C1 segment of cervical spinal cord (tissue), 14 donors: ENCODE measurements at places on chromosomes 4 and X.

DNA sequence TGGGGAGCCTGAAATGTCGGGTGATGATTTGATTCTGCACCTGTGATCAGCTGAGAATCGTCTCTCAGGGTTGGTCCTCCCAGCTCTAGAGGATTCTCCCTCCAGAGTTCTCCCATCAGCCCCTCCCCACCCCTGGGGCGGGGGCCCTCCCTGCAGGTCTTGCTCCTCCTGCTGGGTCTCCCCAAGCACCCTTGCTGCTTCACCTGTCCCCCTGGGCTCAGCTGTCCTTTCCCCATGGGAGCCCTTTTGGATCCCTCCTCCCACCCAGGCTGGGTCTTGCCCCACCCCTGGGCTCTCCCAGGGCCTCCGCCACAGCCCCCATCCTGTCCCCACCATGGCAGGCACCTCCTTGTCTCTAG is 22.2 kb downstream of the PSAPL1 start:
- no peak for DNase-seq

DNA sequence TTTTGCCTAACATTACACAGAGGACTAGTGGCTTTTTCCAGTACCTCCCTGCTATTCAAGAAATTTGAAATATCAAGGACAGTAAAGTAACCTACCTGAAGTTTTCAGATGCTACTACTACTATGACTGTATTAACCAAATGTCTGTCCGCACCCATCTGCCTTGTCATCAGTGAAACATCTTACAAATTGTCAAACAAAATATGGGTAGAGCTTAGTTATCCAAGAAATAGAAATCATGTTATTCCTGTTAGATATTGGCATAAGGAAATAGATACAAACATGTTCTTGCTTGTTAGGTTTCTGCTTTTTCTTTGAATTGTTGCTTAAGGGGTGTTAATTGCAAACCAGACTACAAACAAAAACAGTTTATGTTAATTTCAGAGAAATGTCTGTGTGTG is 63.9 kb downstream of the PLS3 start:
- DNase-seq = no peak

GRCh38 chr4:2617955-2618354 is 81.5 kb downstream of the FAM193A start:
- no peak for DNase-seq

GRCh38 chrX:100748108-100748507 is 16.2 kb upstream of the SYTL4 start:
- no peak for DNase-seq
